ENCODE measurements at places on chromosomes 16 and 17. TPM values are rescaled to one million over a fixed set of nuclear protein-coding genes. Genes with fewer than 3 reads are reported as not detected.

The TNFRSF17 gene
- not detected for total RNA-seq

The ARHGAP23 gene
- total RNA-seq, result 70.2 TPM

The C17orf113 gene
- 0.49 TPM for total RNA-seq

The KCNJ12 gene
- 2.2 TPM for total RNA-seq

The KRTAP4-6 gene
- not detected for total RNA-seq

GRCh38 chr17:65198653-65199382 lies 61.6 kb downstream of the RGS9 start:
- no peaks in the 10 kb centered on the region for H3K4me1 ChIP-seq
- no peaks in the 10 kb centered on the region for H3K27me3 ChIP-seq
- no peak overlapping the region for H3K27ac ChIP-seq
- no peak for DNase-seq
- H3K4me3 ChIP-seq, result no peak overlapping the region

- DNase-seq, result no peak
- no peak within 1 kb of the TSS for H3K27ac ChIP-seq
- peaks cover 6% of the 10 kb centered on the region for H3K27me3 ChIP-seq
- H3K4me3 ChIP-seq, result peak within 1 kb of the TSS; percentile 49
Observed at GRCh38 chr17:74922694-74923537, at the start of gene USH1G. USH1G (minus strand) TSS chr17:74923255; CDS start chr17:74923073, 182 bp downstream.

DNA sequence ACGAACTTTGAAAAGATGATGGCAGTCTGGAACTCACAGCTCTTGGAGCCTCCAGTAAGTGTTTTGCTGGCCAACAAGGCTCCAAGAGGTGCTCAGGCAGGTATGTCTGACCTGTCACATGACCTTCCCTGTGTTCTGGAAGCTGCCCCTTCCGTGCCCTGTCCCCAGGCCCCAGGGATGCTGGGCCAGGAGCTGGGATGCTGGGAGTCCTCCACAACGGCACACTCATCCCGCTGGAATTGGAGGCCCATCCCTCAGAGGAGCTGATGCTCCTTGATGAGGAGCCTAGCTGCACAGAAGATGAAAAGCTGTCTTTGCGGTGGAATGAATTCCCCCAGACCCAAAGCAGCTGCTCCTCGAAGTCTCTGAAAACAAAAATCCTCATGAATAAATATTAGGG lies 47.8 kb downstream of the HOXB1 start:
- no peaks in the 10 kb centered on the region for H3K27me3 ChIP-seq
- no peaks in the 10 kb centered on the region for H3K4me1 ChIP-seq
- no peak for DNase-seq
- H3K27ac ChIP-seq, result no peak overlapping the region

DNA sequence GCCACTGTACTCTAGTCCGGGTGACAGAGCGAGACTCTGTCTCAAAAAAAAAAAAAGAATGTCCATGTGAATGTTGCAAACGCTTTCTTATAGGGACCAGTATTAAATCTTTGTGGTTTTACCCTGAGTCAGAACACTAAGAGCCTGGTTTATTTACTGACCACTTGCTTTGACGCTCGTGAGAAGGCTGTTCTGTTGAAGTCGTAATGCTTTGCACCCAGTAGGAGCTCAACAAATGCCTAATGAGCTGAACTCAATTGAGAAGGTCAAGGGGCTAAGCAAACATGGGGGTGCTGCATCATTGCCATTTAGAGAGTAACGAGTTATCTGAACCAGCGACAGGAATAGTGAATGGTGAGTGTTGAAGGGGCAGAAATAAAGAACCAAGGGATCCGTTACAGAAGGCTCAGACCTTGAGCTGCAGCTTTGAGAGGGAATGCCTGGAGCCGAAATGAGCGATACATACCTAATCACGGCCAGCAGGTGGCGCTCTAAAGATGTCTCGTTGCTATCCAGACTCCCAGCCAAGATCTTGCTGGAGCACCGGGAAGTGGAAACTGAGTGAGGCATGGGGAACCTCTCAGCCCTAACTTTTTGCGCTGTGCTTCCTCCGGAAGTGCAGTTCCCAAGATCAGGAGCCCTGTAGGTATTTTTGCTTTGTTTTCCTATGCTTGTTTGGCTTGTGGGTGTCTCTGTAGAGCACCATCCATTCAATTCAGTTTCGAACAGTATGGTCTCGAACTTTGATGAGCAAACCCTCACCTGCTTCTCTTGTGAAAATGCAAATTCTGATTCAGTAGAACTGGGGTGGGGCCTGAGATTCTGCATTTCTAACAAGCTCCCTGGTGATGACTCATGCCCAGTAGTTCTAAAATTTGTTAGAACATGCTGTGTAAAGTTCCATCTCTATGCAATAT lies 12.6 kb upstream of the RNF222 start:
- H3K27ac ChIP-seq, result no peak overlapping the region
- H3K4me1 ChIP-seq, result peaks cover 9% of the 10 kb centered on the region
- no peak overlapping the region for H3K4me3 ChIP-seq
- no peaks in the 10 kb centered on the region for H3K36me3 ChIP-seq
- H3K27me3 ChIP-seq, result no peaks in the 10 kb centered on the region

DNA sequence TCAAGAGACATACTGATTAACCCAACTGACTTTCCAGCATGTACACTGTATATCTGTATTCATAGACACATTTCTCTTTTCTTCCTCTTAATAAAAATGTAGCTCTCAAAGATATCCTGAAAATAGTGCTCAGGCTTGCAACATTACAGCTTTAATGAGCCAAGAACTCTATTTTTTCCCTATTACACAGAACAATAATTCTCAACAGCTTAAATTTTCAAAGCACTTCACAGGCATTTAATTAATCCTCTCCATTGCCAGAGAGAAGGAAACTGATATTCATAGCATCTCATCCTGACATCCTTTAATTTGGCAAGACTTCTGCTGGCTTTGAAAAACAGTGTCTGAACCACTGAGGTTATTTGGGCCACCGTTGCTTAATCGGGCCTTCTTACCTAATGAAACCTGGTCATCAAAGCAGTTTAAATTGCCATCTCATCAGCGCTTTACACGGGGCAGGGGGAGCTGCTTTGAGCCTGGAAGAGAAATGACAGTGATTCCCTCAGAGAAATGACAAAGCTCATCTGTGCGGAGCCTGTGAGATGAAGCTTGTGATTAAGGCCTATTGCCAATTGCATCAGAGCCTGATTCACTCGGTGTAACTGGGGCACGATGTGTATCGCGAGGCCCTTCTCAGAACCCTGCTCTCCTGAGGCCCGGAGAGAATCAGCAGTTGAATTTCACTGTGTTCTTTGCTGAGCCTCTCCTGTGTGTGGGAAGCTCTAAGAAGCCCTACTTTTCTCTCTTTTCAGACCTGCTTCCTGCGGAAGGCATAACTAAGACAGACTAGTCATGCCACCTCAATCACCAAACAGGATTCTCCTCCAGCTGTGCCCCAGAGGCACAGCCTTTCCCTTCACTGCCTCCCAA lies 8.5 kb upstream of the SIAH1 start:
- H3K27me3 ChIP-seq, result no peaks in the 10 kb centered on the region
- DNase-seq, result peak; percentile 96
- H3K27ac ChIP-seq, result peak overlapping the region; percentile 82
- H3K4me1 ChIP-seq, result no peaks in the 10 kb centered on the region
- no peaks in the 10 kb centered on the region for H3K36me3 ChIP-seq

DNA sequence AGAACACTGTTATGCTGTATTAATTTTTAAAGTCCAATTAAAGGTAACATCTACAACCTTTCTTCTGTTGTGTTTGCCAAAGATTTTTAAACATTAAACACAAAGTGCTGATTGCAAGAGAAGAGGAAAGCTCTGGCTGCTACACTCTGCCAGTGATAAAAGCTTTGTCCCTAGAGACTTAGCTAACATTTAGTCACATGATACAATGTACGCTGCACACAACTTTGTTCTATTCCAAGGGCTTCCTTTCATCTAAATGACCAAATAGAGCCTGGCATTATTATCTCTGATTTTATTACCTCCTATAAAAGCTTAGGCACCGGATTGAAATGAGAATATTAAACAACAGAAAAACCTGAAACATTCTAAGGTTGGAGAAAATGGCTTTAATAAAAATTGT lies 388.7 kb upstream of the PMFBP1 start:
- H3K27ac ChIP-seq, result no peak overlapping the region
- no peaks in the 10 kb centered on the region for H3K4me1 ChIP-seq
- no peak overlapping the region for H3K4me3 ChIP-seq
- H3K27me3 ChIP-seq, result no peaks in the 10 kb centered on the region
- no peaks in the 10 kb centered on the region for H3K36me3 ChIP-seq
